H1 (cell line): ENCODE measurements at places on chromosomes 13 and 19. TPM values are rescaled to one million over a fixed set of nuclear protein-coding genes. Genes with fewer than 3 reads are reported as not detected.

DNA sequence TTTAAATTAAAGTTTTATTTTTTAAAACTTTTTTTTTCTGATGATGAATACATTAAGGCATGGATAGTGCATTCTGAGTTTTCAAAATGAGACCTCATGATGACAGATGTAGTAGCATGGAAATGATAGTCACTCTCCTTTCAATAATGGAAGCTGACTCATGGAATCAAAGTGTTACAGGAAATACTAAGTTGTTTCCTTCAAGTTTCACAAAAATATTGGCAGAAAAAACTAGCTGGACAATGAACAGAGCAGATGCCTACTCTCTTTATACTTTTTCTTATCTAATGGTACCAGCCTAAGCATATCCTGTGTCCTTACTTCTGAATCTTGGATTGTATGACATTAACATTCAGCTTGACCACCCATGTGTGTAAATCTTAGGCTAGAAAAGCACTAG lies 1337.3 kb downstream of the PCDH9 start:
- no peak for DNase-seq

MYO1F gene
- 2.2 and 4.6 TPM in 2 replicates for total RNA-seq

DNA sequence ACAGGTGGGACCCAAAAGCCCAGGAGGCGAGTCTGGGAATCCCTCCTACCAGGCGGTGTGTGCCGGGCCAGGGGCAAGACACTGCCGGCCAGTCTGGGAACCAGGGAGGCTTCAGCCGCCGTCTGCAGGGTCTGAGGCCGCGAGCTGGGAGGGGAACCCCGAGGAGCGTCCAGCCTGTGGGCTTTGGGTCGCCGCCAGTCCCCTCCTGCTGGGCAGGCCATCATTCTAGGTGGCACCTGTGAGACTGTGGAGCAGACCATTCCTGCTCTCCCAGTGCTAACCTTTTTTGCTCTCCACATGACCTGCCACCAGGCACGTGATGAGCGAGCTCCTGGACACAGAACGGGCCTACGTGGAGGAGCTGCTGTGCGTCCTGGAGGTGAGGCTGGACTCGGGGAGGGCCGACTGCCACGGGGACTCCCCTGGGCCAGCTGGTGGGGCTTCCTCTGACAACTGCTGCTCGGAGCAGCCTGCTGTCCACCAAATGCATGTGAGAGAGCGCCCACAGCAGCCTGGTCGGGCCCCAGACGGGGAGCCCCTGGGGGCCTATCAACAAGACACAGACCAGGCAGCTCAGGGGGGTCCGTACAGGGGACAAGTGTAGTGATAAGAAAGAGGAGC lies 24.6 kb upstream of the F7 start:
- no peak for DNase-seq

GRCh38 chr13:55160867-55161266 lies 1979.9 kb upstream of the PRR20A start:
- no peak for DNase-seq

DNA sequence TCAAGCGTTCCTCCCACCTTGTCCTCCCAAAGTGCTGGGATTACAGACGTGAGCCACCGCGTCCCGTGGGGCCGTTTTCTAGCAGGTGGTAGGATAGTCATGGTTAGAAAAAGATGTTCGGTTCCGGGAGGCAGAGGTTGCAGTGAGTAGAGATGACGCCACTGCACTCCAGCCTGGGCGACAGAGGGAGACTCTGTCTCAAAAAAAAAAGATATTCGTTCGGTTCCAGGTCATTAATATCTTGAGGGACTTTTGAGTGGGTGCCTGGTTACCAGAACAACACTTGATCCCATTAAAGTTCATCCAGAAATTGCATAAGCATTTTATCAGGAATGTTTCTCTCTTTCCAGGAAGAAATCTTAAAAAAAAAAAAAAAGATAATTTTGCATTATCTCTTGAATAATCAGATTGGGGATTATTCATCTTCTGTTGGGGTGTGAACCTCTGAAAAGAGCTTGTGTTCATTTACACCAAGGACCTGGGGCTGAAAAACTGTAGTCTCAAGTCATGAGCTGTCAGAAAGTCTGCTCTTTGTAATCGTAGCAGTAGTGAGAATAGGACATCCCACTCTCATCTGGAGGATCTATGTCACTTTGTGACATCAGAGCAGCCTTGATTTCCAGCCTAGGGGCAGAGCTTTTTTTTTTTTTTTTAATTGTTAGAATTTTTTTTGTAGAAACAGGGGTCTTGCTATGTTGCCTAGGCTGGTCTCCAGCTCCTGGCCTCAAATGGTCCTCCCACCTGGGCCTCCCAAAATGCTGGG lies 1.0 kb upstream of the ETHE1 start:
- DNase-seq = no peak

DNA sequence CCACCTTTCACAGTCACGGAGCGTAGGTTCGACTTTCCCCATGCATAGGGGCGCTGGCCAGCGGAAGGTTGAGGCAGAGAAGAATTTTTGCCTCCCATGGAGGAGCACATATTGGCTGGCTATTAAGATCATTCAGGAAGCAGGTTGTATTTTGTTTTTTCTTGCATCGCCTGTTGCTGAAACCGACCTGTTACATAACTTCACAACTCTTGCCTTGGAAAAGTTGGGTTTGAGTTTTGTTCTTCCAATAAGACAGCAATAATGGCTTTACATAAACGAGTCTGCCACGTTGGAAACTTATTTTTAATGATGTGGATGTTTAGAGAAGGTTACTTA lies 1.4 kb downstream of the UPF1 start:
- no peak for DNase-seq

DNA sequence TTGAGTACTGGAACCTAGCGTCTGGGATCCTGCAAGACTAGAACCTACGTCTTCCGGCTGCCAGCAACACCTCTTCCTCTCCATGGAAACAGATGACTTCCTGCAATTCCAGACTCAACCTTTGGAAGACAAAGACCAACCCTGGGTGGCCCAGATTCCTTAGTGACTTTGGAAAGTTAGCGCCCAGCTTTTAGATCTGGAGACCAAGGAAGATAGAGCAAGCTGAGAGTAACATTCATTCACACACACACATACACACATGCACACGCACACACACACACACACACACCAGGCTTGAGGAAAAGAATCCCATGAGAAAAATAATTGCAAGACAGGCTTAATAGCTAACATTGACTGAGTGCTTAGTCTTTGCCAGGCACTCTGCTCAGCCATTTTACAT lies 788.9 kb downstream of the UQCRFS1 start:
- DNase-seq = no peak

- no peak for DNase-seq
Observed at GRCh38 chr13:111392486-111392885, 72.0 kb downstream of the TEX29 start.

AMER2 gene
- total RNA-seq = 0.50 and 0.57 TPM in 2 replicates

ZNF805 gene
- 12.6 and 14.8 TPM in 2 replicates for total RNA-seq

DNA sequence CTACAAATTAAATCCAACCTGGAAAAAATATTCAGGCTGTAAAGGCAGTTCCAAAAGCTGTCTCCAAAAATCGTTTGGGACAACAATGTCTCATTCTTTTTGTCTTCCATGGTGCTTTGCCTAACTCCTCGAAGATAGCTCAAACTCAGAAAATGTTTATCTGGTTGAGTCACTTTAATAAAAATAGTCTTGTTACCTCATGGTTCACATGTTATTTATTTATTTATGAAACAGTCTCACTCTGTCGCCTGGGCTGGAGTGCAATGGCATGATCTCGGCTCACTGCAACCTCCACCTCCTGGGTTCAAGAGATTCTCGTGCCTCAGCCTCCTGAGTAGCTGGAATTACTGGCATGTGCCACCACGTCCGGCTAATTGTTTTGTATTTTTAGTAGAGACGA lies 4.9 kb upstream of the BRD4 start:
- DNase-seq = no peak

ZNF527 gene
- 3.7 and 4.5 TPM in 2 replicates for total RNA-seq

ZNF583 gene
- 2.6 and 2.8 TPM in 2 replicates for total RNA-seq

- DNase-seq = no peak
Observed at GRCh38 chr13:31138515-31138914, 23.2 kb downstream of the HSPH1 start.

- DNase-seq = peak; percentile 57
Observed at GRCh38 chr13:106349080-106349931, 186.2 kb downstream of the EFNB2 start.

DNA sequence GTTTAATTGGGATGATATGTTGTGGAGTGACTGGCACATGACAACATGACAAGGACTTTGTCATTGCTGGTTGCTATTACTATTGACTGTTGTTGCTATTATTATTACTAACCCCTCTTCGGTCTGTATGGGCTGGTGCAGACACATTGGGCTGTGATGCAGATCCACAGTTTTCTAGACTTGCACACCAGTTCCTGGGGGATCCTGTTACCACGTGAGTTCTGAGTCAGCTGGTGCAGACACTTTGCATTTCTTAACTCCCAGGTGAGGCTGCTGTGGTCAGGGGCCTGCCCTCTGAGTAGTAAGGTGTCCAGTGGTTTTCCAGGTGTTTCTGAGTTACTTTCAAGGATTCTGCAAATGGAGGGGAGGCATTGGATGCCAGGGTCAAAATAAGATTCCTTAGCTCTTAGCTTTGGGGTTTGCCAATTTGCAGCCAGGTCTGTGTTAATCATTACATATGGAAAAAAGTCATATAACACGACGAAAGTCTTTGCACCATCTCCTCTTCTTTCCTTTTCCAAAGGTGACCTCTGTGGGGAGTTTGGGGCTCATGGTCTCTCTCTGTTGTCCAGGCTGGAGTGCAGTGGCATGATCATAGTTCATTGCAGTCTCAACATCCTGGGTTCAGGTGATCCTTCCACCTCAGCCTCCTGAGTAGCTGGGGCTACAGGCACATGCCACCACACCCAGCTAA lies 19.3 kb downstream of the BICRA start:
- DNase-seq = no peak

DNA sequence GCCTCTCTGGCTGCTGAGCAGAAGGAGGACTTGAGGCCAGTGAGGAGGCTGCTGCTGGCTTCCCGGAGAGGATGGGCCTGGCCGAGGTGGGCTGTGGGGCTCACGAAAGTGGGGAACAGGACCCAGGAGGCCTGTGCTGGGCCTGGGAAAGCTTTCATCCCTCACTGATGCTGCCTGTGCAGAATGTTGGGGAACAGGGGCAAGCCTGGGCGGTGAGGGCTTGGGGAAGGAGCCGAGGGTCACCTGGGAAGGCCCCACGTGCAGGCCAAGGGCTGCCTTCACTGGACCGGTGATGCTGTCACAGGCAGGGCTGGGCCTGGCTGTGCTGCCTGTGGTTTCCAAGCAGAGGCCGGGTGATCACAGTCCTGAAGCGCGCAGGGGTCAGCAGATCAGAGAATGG lies 9.4 kb downstream of the AP1M1 start:
- DNase-seq = no peak

GRCh38 chr19:13104848-13105711 lies 2.4 kb upstream of the LYL1 start:
- DNase-seq = no peak

PRRG2 gene
- total RNA-seq = 4.1 and 5.7 TPM in 2 replicates

DNA sequence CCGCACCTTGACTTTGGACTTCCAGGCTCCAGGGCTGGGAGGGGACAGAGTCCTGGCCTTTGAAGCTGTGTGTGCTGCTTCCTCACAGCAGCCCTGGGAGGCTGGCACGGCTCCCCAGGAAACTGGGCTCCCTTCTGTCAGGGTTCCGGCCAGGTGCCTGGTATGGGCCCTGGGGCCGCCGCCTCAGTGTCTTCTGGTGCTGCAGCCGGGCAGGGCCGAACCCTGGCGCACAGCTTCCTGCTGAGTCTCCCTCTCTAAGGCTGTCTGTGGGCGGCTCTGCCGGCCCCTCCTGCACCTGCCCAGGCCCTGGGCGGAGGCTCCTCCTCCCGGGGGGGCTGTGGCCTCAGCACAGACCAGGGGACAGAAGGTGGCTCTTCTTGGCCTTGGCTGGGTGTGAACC lies 32.4 kb downstream of the GPX4 start:
- no peak for DNase-seq

RETN gene
- total RNA-seq = not detected in 2 replicates

GRCh38 chr19:36160821-36161596 lies 8.8 kb upstream of the COX7A1 start:
- no peak for DNase-seq

GRCh38 chr19:54317108-54317964 lies 4.4 kb upstream of the LILRA5 start:
- DNase-seq = no peak

DNA sequence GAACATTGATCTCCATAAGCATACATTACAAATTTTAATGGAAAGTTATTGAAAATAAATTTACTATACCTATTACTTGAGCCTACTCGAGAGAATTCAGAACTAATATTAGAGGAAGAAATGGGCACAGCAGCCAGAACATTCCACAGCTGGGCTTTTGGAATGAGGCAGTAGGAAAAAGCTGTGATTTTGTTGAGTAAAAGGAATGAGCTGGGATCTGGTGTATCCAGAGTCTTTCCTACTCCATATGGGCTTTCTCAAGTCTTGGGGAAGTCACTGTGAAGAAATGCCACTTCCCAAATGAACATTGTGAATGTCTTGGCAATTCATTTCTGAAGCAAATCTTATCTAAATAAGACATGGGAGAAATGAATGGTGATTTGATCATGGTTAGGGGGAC lies 93.1 kb downstream of the CYSLTR2 start:
- no peak for DNase-seq

- DNase-seq = no peak
Observed at GRCh38 chr13:77150651-77151050, 123.7 kb upstream of the FBXL3 start.

GRCh38 chr13:42272804-42273175 lies 838 bp downstream of the AKAP11 start:
- no peak for DNase-seq

ABCA7 gene
- total RNA-seq = 25.6 and 29.7 TPM in 2 replicates

GRCh38 chr13:23433171-23434153 lies at the start of gene SACS:
SACS (minus strand) TSS chr13:23433702; CDS start chr13:23411239, 22,463 bp downstream.
- DNase-seq = peak; percentile 21

GRCh38 chr19:34269489-34269888 lies 15.1 kb downstream of the GARRE1 start:
- DNase-seq = no peak

- no peak for DNase-seq
Observed at GRCh38 chr13:76239031-76239680, 603.0 kb downstream of the LMO7 start.

GRCh38 chr19:8902520-8902919 lies 70.3 kb downstream of the MBD3L1 start:
- no peak for DNase-seq

DZIP1 gene
- total RNA-seq = 24.6 and 28.0 TPM in 2 replicates

CYP4F11 gene
- not detected in 2 replicates for total RNA-seq

DNA sequence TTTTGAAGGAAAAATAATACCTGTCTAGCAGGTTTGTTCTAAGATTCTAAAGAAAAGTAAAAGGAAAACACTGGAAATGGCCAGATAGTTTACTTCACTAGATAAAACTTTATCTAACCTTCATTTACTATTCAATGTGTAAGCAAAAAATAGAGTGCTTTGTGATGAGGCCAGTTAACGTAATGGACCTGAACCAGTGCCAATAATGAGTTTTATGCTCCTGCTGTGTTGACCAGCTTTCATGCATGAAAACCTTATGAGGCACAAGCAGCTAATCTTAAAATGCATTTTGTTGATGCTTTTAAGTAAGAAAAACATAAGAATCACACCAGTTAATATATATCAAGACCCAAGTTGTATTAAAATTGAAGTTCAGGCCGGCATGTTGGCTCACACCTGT lies 617.2 kb upstream of the GPC6 start:
- DNase-seq = no peak
